GDM1 (cell line): ENCODE measurements at places on chromosomes 7 and 10.

DNA sequence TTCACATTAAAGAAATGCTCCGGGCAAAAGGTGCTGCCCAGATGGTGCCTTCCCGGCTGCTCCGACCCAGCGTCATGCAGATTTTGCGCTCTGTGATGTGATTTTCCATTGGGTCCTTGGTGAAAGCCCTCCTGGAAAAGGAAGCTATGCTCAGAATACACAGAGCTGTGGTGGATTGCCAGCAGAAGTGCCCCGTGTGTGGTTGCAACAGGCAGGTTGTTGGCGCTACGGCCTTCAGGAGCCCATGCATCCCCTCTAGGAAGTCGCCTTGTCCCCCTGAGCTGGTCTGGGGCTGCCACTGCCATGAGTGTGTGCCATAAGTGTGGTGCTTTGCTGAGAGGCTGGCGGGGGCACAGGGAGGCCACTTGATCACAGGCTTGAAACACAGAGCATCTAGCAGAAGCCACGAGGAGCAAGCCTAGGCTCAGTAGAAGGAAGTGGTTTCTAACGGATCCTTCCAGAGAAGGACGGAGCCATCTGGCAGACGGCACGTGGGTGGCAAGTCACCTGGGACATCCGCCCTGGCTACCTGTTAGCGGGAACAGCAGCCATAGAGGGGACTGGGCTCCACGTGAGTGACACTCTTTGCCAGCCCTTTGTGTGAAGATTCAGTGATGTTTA is 210.9 kb downstream of the CUX1 start:
- peak; percentile 9 for DNase-seq

DNA sequence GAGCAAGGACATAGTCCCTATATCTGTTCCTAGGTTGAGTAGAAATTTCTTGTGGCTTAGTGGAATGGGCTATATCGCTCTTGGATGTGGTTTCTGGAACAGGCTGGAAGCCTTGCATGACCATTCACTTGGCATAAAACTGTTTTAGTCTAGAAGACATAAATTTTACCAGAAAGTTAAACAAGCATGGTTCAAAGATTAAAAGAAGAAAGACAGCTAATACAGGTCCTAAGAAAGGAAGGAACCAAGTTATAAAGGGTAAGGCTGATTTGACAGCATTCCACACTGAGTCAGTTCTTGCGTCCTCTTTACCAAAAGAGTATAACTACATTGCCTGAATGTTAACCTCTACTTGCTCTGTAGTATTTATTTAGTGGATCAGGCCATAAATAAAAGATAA is 724.2 kb downstream of the SORCS1 start:
- DNase-seq: no peak

DNA sequence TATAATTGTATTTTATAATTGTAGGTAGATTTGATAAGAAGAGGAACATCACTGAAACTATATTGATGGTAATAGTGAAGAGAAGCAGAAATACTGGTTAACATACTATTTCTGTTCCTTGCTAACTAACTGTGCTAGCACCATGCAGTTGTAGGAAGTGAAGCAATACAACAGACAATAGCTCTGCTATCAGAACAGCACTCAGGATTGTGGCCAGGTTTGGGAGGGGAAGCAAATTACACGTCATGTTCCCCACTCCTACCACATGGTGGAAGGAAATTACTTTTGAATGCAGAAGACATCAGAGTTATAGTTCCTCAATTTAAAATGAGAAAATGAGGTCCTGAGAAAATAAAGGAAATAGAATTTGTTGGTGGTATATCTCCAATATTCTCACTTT is 151.1 kb downstream of the DGKB start:
- DNase-seq: peak; percentile 31

- DNase-seq: no peak
Measured at GRCh38 chr10:76763376-76763775, 874.2 kb downstream of the KCNMA1 start.

GRCh38 chr7:43764039-43764761 is 5.7 kb downstream of the BLVRA start:
- no peak for DNase-seq

DNA sequence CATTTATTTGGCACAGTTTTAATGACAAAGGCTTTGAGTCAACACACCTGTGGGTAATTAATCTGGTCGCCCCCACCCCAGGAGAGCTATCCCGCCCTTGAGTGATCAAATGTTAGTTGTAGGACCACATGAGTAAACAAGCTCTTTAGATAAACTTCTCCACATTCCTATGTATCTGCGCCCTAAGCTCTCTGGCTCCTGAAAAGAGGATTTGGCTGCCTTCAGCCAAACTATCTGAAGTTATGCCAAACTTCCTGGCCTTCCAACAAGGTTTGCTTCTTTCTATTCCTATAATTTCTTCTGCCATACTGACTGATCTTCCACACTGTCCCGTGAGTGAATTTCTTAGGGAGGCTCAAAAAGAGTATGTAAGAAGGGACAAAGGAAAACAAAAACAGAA is 134.2 kb downstream of the RALA start:
- no peak for DNase-seq

GRCh38 chr10:92901819-92902251 is 53.5 kb downstream of the EXOC6 start:
- no peak for DNase-seq
